ENCODE measurements at places on chromosomes 6 and 20.
A peak's percentile ranks its signal among the peaks of the same experiment; 100 is the strongest.

DNA sequence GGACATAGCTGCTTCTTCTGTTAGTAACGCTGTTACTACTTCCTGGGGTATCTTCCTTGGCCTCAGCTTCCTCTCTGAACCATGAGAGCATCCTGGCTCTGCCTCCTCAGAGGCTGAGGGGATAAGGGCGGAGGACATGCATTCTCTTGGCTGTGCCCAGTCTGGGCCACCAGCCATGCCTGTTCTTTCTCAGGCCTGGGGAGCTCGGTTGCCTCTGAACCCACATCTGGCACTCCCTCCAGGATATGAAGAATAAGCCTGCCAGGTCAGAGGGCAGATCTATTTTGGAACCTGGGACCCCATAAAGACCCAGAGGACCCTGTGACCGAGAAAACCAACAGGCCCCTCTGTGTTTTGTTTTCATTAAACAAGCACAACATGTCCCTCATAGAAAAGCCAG lies 6.6 kb upstream of the ANGPT4 start:
- DNase-seq, result no peak

DNA sequence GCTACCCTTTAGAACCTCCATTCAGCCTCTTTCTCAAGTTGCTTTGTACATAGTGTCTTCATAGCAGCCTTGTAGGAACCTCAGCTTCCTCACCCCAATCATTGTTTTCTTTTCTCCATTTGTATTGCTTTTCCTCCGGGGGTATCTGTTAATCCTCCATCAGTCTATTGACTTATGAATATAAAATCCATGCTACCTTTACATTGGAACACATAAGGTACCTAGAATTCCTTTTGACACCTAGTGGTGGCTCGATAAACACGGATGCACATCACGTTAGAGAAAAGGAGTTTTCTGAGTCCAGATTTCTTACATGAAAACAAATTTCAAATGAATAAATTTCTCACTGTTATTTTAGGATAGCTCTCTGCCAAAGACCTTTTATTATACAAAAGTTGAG lies 6.3 kb upstream of the EDN1 start:
- no peak for DNase-seq

- no peak for DNase-seq
These were observed 143.2 kb upstream of the ZNF217 start for GRCh38 chr20:53736757-53737395.

DNA sequence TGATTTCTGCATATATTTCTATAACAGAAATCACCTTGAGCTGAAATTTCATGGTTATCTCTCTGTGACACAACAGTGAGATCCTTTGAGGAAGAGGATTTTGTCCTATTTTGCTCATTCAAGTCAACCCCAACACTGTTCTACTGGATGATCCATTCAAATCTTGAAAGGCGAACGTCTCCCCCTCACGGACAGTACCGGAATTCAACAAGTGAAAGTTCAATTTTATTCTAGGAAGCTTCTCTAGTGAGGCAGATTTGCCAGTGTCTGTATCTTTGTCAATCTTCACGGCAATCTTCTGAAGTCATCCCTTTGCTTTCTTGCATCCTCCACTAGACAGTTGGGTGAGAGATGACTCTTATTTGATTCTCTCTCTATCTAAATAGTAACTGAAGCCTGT lies 91.7 kb upstream of the PDE7B start:
- no peak for DNase-seq

- DNase-seq, result no peak
These were observed 36.2 kb upstream of the RNF24 start for GRCh38 chr20:4051413-4052138.

GRCh38 chr6:31768363-31769257 lies 6.2 kb downstream of the SAPCD1 start:
- DNase-seq, result no peak

- DNase-seq, result no peak
These were observed 386.0 kb upstream of the ARID1B start for GRCh38 chr6:156391061-156391672.

- DNase-seq, result no peak
These were observed 171.9 kb upstream of the PRND start for GRCh38 chr20:4549711-4550259.

- DNase-seq, result no peak
These were observed 80.0 kb upstream of the ARG1 start for GRCh38 chr6:131492932-131493573.

DNA sequence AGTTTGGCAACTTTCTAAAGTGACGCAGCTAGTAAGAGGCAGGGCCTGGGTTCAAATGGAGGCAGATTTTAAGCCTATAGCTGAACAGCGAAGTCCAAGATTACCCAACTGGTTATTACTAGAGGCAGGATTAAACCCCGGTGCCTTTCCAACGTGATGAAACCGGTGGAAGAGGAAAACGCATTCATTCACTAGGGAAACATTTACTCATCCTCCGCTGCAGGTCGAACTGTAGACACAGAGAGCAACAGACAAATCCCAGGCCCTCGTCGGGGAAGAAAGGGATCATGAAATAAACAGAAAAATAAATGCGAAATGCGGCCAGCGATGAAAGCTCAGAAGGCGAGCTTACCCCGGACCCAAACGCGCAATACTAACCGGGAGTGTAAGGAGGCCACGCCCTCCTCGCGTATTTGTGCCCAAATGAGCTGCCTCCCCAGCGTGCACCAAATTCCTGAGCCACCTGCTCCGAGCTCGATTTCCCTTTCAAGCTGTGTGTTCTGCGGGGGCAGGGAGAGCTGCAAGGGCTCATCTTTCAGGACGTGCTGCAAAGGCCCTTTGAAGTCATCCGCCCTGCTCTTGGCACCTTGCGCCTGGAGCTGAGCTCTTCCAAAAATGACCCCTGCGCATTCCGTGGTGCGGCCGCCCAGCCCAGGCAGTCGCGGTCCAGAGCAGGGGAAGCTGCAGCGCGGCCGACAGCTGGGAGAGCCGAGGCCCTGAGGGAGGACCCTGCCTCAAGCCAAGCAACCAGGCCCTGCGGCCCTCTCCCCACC lies 46.9 kb downstream of the PDYN start:
- no peak for DNase-seq

DNA sequence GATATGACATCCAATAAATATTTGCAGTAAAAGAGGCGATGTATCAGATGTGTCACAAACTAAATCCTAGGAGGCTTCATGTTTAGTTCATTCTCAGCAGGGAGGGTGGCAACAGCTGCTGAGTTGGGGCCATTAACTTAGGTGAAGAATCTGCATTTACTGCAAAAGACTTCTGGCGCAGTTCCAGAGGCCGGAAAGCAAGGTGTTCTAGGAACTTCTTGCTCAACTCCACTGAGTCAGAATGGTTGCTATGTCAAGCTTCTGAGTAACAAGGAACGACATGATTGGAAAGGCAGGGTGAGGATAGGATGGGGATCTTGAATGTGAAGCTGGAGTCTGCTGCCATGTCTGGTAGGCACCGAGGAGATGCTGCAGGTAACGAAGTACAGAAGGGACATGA lies 11.7 kb downstream of the ADNP start:
- no peak for DNase-seq

DNA sequence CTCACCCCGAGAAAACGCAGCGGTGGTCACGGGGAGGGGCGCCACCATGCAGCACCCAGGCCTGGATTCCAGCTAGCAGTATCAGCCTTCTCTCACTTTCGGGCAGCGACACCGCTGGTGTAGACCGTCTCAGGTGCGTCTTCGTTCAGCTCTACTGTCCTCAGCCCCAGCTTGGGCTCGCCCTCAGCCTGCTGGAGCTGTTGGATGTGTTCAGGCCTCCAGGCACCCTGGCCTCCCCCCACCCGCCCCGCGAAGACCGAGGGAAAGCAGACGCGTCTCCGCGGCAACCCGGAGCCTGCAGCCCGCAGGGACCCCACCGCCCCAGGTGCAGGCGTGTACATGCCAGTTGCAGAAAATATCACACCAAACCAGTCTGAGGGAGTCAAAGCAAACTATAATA lies 60.8 kb upstream of the CARMIL1 start:
- no peak for DNase-seq

DNA sequence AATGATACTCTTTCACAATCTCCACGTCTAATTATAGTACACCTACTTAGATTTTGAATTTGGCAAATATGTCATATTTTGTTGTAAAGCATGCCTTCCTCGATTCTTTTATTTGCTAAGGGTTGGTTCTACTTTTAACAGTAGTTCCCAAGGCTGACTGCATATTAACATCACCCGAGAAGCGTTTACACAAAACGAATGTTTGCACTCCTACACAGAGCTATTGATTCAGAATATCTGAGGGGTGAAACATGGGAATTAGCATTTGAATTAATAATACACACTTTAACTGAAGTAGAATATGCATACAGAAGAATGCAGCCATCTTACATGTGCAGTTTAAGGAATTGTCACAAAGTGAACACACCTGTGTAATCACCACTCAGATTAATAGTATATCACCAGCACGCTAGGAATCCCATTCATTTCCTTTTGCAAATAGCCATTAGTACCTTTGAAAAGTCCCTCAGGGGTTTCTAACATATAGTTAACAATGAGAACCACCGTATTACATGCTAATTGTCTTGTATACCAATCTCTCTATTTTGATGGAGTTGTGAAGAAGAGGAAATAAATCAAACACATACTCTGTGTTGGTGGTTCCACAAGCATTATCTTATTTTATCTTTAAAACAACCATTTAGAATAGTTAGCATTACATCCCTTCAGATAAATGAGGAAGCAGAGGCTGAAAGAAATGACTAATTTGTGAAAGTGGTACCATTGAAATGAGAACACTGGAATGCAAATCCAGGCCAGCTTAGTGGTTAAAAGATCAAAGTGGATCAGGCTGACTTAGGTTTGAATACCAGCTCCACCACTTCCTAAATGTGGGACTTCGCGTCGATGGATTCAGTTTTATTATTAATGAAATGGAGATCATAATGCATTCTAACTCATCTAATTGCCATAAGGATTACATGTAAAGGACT lies 317.6 kb downstream of the HDGFL1 start:
- no peak for DNase-seq

DNA sequence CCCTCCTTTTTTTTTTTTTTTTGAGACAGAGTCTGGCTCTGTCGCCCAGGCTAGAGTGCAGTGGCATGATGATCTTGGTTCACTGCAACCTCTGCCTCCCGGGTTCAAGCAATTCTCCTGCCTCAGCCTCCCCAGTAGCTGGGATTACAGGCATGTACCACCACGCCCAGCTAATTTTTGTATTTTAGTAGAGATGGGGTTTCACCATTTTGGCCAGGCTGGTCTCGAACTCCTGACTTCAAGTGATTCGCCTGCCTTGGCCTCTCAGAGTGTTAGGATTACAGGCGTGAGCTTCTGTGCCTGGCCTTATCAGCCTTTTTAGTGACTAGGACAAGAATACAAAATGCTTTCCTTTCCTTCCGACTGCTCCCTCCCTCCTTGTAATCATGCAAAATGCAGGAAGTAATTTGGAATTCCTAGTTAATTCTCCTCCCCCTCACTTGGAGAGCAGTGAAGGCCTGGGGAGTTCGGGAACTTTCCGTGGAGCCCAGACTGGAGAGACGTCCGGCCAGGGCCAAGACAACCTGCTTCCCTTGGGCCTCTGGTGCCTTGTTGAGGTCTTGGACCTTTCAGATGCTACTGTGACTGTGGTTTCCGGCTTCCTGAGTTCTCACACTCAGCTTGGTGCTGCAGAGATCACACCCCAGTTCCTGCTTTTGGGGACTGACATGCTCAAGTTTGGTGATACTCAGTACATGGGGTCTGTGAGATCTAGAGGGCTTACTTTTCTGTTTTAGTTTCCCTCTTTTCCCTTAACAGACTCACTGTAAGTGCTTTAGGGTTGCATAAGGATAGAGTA lies 3.9 kb upstream of the PHF20 start:
- DNase-seq, result peak; percentile 49

DNA sequence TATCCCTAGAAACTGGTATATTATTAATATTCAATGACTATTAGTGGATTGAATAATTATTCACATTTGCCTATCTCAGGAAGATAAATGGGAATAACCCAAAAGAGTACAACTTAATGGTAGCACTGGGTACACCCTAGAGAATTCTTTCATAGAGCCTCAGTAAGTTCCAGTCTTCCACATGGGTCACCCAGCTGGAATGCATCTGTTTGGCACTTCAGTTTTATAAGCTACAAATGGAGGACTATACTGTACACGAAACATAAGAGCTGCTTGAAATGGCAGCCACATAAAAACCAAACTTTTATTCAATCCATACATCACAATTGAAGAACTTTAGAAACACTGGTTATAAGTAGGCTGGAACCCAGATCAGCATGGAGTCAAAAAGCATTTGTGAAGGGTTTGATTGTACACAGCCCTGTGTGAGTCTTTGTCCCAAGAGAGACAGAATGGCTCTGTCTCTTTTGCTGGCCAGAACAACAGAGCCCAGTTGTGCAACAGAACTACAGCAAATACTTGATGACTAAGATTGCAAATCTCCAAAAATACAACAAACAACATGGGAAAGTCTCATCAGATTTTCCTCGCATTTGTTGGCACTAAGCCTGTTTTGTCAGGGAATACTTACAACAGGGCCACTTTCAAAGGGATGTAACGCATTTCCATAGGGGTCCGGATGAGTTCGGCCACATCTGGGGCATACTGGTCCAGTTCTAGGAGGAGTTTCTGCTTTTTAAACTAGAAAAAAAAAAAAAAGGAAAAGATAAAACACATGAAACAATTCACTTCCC lies 39.5 kb downstream of the PIGU start:
- DNase-seq, result no peak

- peak; percentile 96 for DNase-seq
These were observed at the start of gene ADRM1 for GRCh38 chr20:62302341-62303061. TSS of gene ADRM1 (plus strand) at chr20:62302997. CDS start at chr20:62303569, 572 bp downstream.

- DNase-seq, result no peak
These were observed 23.9 kb upstream of the MICB start for GRCh38 chr6:31473780-31474761.

GRCh38 chr6:11978169-11978987 lies 33.7 kb upstream of the HIVEP1 start:
- DNase-seq, result no peak

GRCh38 chr6:32203426-32204267 lies 11.2 kb upstream of the GPSM3 start:
- DNase-seq, result no peak

GRCh38 chr20:17874271-17875105 lies 94.1 kb downstream of the SNX5 start:
- DNase-seq, result no peak

GRCh38 chr6:52577022-52577777 lies at the start of gene TRAM2:
TSS of gene TRAM2 (minus strand) at chr6:52577060. CDS start at chr6:52576915, 145 bp downstream.
- DNase-seq, result peak; percentile 85

DNA sequence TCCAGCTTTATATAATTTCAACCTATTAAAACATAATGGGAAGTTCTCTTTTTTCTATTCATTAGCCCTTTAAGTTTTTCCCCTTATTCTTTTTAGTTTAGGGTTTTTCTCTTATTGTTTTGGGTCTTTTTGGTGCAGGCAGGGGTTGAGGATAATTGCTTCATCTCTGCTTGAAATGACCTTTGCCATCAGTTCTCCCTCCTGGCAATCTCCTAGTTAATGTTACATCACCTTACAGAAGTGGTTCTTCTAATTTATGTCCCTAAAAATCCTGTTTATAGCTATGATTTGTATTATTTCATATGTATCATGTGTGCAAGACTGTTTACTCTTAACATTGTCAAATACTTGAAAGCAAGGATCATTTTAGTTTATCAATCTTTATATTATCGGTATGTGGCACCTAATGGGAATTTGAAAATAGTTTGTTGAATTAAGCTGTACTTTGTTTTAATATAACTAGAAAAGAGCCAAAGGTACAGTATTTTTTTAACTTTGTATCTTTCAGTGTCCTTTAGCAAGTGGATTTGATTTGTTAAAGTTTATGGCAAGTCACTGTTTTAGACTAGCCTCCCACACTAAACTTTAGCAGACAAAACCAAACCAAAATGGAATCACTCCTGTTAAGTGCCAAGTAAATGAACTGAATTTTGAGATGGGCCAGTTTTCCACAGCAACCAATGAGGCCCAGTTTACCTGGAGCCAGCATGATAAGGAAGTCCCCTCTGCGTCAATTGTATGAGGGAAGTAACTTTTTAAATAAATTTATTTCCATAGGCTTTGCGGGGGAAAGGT lies 26.6 kb upstream of the RUNX2 start:
- DNase-seq, result no peak
